HCT116 (cell line): ENCODE measurements at places on chromosomes 3 and 15. TPM values are rescaled to one million over a fixed set of nuclear protein-coding genes. Genes with fewer than 3 reads are reported as not detected.
A peak's percentile ranks its signal among the peaks of the same experiment; 100 is the strongest.

Gene FBXL2
- 12.8 TPM for total RNA-seq

Gene CHRM5
- not detected for total RNA-seq

Gene STAB1
- 0.44 TPM for total RNA-seq

Gene CAV3
- not detected for total RNA-seq

Gene GOLGA6L10
- total RNA-seq: 1.2 TPM

Gene CEP19
- total RNA-seq: 2.7 TPM

Gene RPL35A
- 1,465 TPM for total RNA-seq

Gene SLC9C1
- total RNA-seq: 0.79 TPM

Gene CERS3
- not detected for total RNA-seq

Gene EIF4E3
- 6.0 TPM for total RNA-seq

Gene SLC24A5
- total RNA-seq: not detected

Gene GOLGA8J
- not detected for total RNA-seq

Gene MKRN2
- total RNA-seq: 27.9 TPM

Gene C3orf49
- total RNA-seq: not detected

GRCh38 chr3:150738688-150739087 is 24.3 kb downstream of the SIAH2 start:
- H3K4me1 ChIP-seq: peaks cover 30% of the 10 kb centered on the region
- no peak overlapping the region for H3K27ac ChIP-seq
- no peaks in the 10 kb centered on the region for H3K27me3 ChIP-seq
- DNase-seq: no peak
- 0 out of 2 replicates have a peak, but pooled peaks cover 5% of the 10 kb centered on the region for H3K36me3 ChIP-seq
- no peak overlapping the region for H3K4me3 ChIP-seq

DNA sequence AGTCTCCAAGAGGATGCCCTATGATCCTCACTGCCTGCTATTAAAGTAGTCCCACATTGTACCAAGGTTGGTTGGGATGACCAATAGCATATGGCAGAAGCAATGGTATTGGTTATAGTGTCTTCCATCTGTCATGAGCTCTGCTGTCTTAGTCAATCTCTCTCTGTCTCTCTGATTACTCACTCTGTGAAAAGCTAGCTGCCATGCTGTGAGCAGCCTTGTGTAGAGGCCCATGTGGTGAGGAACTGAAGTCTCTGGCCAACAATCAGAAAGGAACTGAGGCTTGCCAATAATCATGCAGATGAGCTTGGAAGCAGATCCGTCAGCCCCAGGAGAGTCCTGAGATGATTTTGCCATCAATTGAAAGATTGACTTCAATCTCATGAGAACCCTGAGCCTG is 60.3 kb upstream of the CFAP161 start:
- H3K4me3 ChIP-seq: no peak overlapping the region
- no peaks in the 10 kb centered on the region for H3K4me1 ChIP-seq
- no peak overlapping the region for H3K27ac ChIP-seq
- H3K27me3 ChIP-seq: no peaks in the 10 kb centered on the region
- H3K36me3 ChIP-seq: no peaks in the 10 kb centered on the region
- DNase-seq: no peak

DNA sequence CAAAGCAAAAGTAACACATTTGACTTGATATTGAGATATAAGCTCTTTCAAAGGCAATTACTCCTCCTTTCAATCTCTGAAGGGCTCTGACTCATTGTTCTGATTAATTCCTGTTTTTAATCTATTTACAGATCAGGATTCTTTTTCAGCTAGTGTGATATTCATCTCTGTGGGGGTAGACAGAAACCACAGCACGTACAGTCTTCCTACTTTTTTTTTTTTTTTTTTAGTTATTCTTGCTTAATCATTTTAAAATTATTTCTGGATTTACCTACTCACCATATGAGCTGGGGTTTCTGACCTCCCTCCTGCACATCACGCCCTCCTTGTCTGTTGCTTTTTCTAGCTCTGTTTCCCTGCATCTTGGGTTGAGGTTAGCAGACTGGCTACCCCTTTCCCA is 1.4 kb downstream of the CNTN3 start:
- H3K27me3 ChIP-seq: no peaks in the 10 kb centered on the region
- no peak overlapping the region for H3K27ac ChIP-seq
- no peak for DNase-seq
- H3K4me3 ChIP-seq: no peak overlapping the region

DNA sequence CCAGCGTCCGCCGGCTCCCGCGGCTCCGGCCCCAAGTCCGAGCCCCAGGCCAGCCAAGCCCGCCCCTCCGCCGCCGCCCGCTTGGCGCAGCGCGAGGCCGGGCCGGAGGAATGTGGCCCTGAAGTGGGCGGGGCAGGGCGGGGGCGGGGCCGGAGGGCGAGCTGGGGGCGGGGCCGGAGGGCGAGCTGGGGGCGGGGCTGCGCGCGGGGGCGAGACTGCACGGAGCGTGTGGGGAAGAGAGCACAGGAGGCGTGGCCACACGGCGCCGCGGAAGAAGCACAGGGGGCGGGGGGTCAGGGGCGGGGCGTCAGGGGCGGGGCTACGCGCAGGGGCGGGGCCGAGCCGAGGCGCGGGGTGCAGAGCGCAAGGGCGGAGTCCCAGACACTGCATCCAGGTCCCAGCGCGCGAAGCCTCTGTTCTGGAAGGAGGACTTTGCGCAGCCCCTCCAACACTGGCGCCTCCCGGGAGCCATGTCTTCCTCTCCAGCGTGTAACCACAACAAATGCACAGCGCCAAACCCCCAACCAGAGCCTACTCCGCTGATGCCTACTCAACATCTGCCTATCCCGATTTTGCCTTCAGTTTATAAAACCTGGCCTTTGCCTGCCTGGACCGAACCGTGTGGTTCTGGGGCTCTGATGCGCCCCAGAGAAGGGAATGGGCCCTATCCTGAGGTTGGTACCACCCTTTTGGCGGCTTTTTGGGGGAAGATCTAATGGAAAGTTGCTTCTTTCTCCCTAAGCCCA is 105.5 kb downstream of the IQSEC1 start:
- H3K27me3 ChIP-seq: no peaks in the 10 kb centered on the region
- peak overlapping the region; percentile 81 for H3K4me3 ChIP-seq
- peaks cover 13% of the 10 kb centered on the region for H3K4me1 ChIP-seq
- H3K36me3 ChIP-seq: no peaks in the 10 kb centered on the region
- peak overlapping the region; percentile 64; the same call in 1 of the 2 replicates for H3K27ac ChIP-seq

- no peak for DNase-seq
- H3K27me3 ChIP-seq: no peaks in the 10 kb centered on the region
- H3K4me1 ChIP-seq: peaks cover 12% of the 10 kb centered on the region
- H3K36me3 ChIP-seq: no peaks in the 10 kb centered on the region
- H3K27ac ChIP-seq: no peak overlapping the region
Measured at GRCh38 chr3:182392182-182392937, 400.9 kb upstream of the ATP11B start.

- H3K4me1 ChIP-seq: no peaks in the 10 kb centered on the region
- no peak for DNase-seq
- no peak overlapping the region for H3K4me3 ChIP-seq
- no peaks in the 10 kb centered on the region for H3K27me3 ChIP-seq
- H3K27ac ChIP-seq: no peak overlapping the region
Measured at GRCh38 chr15:84811828-84812227, 5.3 kb upstream of the ALPK3 start.

- H3K27me3 ChIP-seq: no peaks in the 10 kb centered on the region
- DNase-seq: no peak
- H3K4me3 ChIP-seq: no peak overlapping the region
- no peak overlapping the region for H3K27ac ChIP-seq
Measured at GRCh38 chr3:49519916-49520385, 34.3 kb upstream of the BSN start.

DNA sequence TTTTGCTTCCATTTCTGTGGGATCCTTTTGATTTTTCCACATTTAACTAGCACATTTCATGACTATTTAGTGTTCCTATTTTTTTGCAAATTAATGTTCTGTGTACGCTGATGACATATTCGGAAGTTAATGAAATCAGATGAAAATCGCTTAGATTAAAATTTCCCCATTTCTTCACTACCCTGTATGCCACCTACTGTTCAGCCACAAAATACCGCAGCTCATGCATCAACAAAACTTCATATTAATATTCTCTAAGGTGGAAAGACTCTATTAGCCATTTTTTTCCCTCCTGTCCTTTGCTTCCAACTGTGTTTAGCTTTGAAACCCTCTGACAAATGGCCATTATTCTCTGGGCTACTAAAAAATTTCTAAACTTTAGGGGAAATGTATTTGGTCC is 300.6 kb downstream of the MECOM start:
- no peak for DNase-seq
- no peaks in the 10 kb centered on the region for H3K36me3 ChIP-seq
- peaks cover 3% of the 10 kb centered on the region; the same call in 1 of the 2 replicates for H3K27me3 ChIP-seq
- no peaks in the 10 kb centered on the region for H3K4me1 ChIP-seq
- H3K27ac ChIP-seq: no peak overlapping the region
- H3K4me3 ChIP-seq: no peak overlapping the region

- peaks cover 15% of the 10 kb centered on the region for H3K4me1 ChIP-seq
- no peak overlapping the region for H3K27ac ChIP-seq
- H3K36me3 ChIP-seq: no peaks in the 10 kb centered on the region; the same call in 1 of the 2 replicates
- no peak for DNase-seq
Measured at GRCh38 chr3:168021737-168022450, 73.8 kb downstream of the GOLIM4 start.

- no peak overlapping the region for H3K27ac ChIP-seq
- peaks cover 25% of the 10 kb centered on the region for H3K4me1 ChIP-seq
- peak overlapping the region; percentile 91; the same call in 1 of the 2 replicates for H3K4me3 ChIP-seq
- H3K36me3 ChIP-seq: no peaks in the 10 kb centered on the region
Measured at GRCh38 chr3:128727996-128728395, 2.0 kb downstream of the RAB7A start.

GRCh38 chr3:90241481-90241880 is 1134.1 kb downstream of the EPHA3 start:
- H3K36me3 ChIP-seq: no peaks in the 10 kb centered on the region
- H3K27me3 ChIP-seq: no peaks in the 10 kb centered on the region

GRCh38 chr3:149145974-149146373 is 16.5 kb downstream of the HPS3 start:
- no peaks in the 10 kb centered on the region for H3K27me3 ChIP-seq
- H3K4me3 ChIP-seq: no peak overlapping the region
- no peaks in the 10 kb centered on the region for H3K4me1 ChIP-seq
- DNase-seq: no peak

GRCh38 chr3:132344666-132345280 is 27.6 kb downstream of the ACP3 start:
- H3K27me3 ChIP-seq: no peaks in the 10 kb centered on the region
- no peak overlapping the region for H3K27ac ChIP-seq
- peak; percentile 27 for DNase-seq
- no peak overlapping the region for H3K4me3 ChIP-seq
- no peaks in the 10 kb centered on the region for H3K36me3 ChIP-seq

- no peak overlapping the region for H3K27ac ChIP-seq
- no peaks in the 10 kb centered on the region for H3K27me3 ChIP-seq
- no peaks in the 10 kb centered on the region for H3K36me3 ChIP-seq
- H3K4me3 ChIP-seq: no peak overlapping the region
- no peaks in the 10 kb centered on the region for H3K4me1 ChIP-seq
Measured at GRCh38 chr3:107630779-107631178, 108.0 kb downstream of the BBX start.

- H3K36me3 ChIP-seq: no peaks in the 10 kb centered on the region
- H3K27ac ChIP-seq: no peak overlapping the region
- DNase-seq: no peak
Measured at GRCh38 chr3:133880287-133880686, 15.4 kb downstream of the RAB6B start.

- no peaks in the 10 kb centered on the region for H3K27me3 ChIP-seq
- no peaks in the 10 kb centered on the region for H3K4me1 ChIP-seq
- no peak overlapping the region for H3K4me3 ChIP-seq
- no peak for DNase-seq
- H3K27ac ChIP-seq: no peak overlapping the region
- H3K36me3 ChIP-seq: no peaks in the 10 kb centered on the region
Measured at GRCh38 chr3:153679714-153680113, 441.5 kb upstream of the ARHGEF26 start.

DNA sequence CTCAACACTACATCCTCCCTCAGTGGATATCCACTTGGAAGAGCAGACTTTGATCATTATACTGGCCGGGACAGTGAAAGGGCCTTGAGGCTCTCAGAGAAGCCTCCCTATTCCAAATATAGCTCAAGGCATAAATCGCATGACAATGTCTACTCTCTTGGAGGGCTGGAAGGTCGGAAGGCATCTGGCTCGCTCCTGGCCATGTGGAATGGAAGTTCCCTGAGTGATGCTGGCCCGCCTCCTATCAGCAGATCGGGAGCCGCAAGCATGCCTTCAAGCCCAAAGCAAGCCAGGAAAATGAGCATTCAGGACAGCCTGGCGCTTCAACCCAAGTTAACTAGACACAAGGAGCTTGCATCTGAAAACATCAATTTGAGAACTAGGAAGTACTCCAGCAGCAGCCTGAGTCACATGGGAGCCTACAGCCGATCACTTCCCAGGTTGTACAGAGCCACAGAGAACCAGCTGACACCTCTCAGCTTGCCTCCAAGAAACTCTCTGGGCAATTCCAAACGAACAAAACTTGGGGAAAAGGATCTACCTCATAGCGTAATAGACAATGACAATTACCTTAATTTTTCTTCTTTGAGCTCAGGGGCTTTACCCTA is 25.4 kb downstream of the PHLDB2 start:
- H3K27ac ChIP-seq: no peak overlapping the region
- peaks cover 37% of the 10 kb centered on the region for H3K36me3 ChIP-seq
- H3K4me3 ChIP-seq: no peak overlapping the region
- no peak for DNase-seq

- peaks cover 16% of the 10 kb centered on the region for H3K4me1 ChIP-seq
- no peaks in the 10 kb centered on the region for H3K27me3 ChIP-seq
- no peak for DNase-seq
- H3K4me3 ChIP-seq: no peak overlapping the region
- no peaks in the 10 kb centered on the region for H3K36me3 ChIP-seq
Measured at GRCh38 chr3:151309566-151309965, 7.1 kb downstream of the GPR87 start.

DNA sequence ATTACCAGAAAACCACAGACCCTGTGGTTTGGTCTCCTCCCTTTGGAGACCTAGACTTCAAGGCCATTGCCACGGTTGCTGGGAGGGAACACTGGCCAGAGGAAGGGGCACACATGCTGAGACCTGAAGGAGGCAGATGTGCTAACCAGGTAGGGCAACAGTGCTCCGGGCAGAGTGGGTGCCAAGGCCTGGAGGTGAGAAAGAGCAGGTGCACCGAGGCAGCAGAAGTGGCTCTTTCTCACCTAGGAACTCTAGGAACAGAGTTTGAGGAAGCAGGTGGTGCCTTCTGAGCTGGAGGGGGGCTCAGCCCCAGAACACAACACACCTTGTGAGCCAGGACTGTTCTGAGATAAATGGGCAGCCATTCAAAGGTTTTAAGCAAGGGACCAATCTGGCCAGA is 106.1 kb downstream of the MEGF11 start:
- H3K4me1 ChIP-seq: no peaks in the 10 kb centered on the region
- DNase-seq: no peak
- no peak overlapping the region for H3K27ac ChIP-seq
- no peak overlapping the region for H3K4me3 ChIP-seq
- no peaks in the 10 kb centered on the region for H3K27me3 ChIP-seq
